ENCODE measurements at places on chromosomes 12 and 14. TPM values are rescaled to one million over a fixed set of nuclear protein-coding genes. Genes with fewer than 3 reads are reported as not detected.

GRCh38 chr12:2453076-2453760, 341.6 kb upstream of the FKBP4 start:
- no peak for DNase-seq

LRRC10 gene
- not detected for total RNA-seq

- no peak for DNase-seq
Observed at GRCh38 chr12:19998411-19998810, 369.9 kb upstream of the PDE3A start.

- no peak for DNase-seq
Observed at GRCh38 chr14:64061706-64062105, 208.9 kb downstream of the SYNE2 start.

NRL gene
- 20.2 TPM for total RNA-seq

- DNase-seq = no peak
Observed at GRCh38 chr12:9617124-9617523, 9.4 kb upstream of the KLRB1 start.

PMCH gene
- total RNA-seq = not detected

SLC2A14 gene
- total RNA-seq = 2.3 TPM

DNA sequence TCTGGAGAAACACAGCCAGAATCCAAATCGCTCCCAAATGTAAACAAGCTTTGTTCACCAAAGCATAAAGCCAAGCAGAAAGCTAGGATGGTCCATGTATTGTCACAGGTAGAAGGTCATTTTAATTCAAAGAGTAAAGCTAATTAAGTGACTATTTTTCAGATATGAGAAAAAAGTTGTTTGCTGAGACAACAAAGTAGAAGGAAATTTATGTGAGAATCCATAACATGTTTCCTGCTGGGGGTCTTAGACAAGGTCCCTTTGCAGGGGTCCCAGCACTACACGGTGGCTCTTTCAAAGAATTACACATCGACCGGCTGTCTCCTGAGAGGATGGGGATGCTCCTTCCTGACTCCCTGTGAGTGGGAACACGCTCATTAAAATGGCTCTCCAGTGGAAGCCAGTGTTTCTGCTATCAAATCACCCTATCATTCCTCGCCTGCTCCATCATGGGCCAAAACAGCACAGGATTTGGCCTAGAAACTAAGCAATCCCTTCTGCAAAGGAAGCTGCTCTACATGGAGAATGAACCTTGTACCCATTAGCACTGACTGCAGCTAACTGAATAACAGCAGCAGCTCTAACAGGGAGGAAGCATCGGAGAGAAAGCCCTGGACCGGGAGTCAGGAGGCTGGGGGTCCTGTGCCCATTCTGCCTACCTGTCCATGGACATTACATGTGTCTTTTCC, 175.3 kb downstream of the STXBP6 start:
- no peak for DNase-seq

C12orf76 gene
- total RNA-seq = 7.1 TPM

GRCh38 chr12:114403690-114404066, 2.3 kb downstream of the TBX5 start:
- no peak for DNase-seq

AQP6 gene
- total RNA-seq = not detected
